Activated naive CD4-positive, alpha-beta T cell treated with Interleukin-2 at 50 U/mL for 16 hours (primary cell): ENCODE measurements at places on chromosomes 2 and 18.

- no peak for DNase-seq
Measured at GRCh38 chr2:154882725-154883124, 184.2 kb downstream of the KCNJ3 start.

- no peak for DNase-seq
Measured at GRCh38 chr2:16031848-16032159, 91.5 kb downstream of the MYCN start.

GRCh38 chr18:62258093-62258492 lies 67.0 kb upstream of the TNFRSF11A start:
- DNase-seq, result no peak

- DNase-seq, result no peak
Measured at GRCh38 chr2:176091329-176092258, 927 bp upstream of the HOXD13 start.

GRCh38 chr2:45280794-45281193 lies 271.5 kb upstream of the SIX2 start:
- DNase-seq, result no peak

GRCh38 chr2:27471961-27472360 lies 17.6 kb downstream of the IFT172 start:
- DNase-seq, result no peak

GRCh38 chr2:8517850-8518498 lies 163.9 kb upstream of the ID2 start:
- no peak for DNase-seq

DNA sequence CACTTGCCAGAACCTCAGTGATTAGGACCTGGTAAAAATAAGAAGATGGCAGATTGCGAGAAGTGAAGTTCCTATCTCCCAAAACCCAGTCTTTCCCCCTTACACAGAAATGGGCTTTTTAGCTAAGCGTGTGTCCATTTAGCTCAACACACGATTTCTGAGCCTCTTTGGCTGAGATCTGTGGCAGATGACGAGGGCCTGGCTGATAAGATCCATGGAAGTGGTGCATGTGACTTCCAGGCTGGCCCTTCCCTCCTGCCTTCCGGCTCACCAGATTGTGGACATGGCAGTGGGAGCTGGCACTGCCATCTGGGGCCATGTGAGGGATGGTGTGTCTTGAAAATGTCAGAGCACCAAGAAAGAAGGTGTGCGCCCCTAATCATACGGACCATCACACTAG lies 41.0 kb upstream of the ZFP36L2 start:
- no peak for DNase-seq

DNA sequence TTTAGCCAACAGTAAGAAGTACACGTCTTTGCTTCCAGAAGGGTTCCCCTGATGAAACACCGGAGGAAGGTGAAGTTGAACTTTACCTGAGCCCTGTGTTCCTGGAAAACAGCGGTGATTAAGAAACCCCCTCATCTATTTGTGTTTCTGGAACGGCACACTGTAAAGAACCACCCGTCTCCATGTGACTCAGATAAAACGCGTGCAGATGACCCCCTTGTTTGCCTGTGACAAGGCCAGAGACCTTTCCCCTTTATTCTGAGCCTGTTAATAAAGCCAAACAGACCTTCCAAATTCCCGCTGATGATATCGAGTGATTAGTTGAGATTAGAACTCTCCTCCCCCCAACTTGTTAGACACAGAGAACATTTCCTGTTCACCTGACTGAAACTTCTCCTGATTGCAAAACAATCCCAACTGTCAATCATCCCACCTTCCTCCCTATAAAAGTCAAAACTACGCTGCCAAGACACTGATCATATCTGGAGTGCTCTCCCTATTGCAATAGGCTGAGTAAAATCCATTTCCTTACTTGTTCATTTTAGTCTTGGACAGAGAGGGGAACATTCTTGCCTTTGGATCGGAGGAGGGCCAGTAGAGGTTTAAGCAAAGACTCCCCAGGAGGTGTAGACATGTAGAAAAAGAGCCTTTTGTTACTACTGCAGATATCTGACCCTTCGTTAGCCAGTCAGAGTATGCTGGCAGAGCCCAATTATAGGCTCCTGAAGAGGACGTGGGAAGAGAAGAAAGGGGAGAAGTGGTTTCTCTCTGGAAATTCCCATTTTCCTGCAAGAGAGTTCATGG lies 914 bp upstream of the IWS1 start:
- DNase-seq, result no peak

GRCh38 chr2:214382229-214382628 lies 28.6 kb upstream of the VWC2L start:
- no peak for DNase-seq

DNA sequence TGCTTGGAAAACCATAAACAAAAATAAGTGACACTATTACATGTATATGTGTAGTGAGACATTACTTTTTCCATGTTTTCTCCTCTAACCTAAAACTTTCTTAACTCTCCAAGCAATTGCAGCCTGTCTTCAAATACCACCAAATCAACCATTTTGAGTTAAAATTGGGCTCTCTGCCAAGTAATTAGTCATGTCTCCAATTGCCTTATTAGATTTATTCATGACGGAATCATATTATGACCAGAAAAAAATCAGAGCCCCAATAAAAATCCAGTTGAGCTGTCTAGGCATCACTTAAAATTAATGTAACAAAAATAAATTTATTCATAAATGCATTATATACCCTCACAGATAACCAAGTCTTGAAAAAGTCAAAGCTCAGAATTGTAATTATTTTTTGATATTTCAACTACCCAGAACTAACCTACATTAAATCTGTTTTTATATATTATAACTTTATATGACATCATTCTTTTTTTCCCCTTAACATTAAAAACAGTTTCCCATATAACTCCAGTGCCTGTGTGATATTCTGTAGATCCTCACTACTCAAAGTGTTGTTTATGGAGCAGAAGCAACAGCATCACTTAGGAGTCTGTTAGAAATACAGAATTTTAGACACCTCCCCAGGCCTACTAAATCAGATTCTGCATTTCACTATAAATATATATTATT lies 157.0 kb downstream of the ERBB4 start:
- no peak for DNase-seq

DNA sequence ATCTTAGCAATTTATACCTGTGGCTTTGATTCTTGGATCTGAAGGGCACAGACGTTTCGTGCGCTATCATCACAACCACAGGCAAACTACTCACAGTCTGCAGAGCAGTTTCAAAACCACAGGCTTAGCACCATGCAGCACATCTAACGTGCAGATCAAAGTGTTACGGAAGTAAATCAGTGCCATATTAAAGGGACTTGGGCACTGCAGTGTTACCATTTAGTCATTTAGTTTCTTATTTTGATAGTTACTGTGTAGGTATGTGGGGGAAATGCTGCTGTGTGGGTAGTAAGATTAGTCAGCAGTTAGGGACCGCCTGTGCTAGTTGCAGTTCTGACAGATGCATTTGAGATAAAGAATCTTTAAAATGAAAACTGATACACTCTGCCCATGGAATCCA lies 384.0 kb downstream of the NBAS start:
- peak; percentile 75 for DNase-seq

DNA sequence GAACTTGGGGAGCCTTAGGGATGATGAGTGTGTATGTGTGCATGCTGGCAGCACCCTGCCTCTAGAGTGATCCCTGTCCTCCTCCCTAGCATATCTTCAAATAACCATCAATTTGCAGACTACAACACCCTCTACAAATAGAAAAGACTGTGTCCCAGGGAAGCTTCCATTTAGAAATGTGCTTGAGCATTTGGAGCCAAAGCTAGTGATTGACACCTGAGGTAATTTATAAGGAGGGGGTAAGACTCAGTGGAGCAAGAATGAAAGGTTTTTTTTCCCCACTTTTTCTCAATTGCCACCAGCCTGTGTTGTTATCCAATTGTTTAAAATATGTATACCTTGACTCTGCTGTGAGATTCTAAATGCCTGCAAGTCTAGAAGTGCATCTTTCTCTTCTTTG lies 286.0 kb upstream of the SLC14A2 start:
- DNase-seq, result no peak

- no peak for DNase-seq
Measured at GRCh38 chr2:181421464-181421863, 35.7 kb upstream of the ITGA4 start.

GRCh38 chr18:79750980-79751571 lies 46.7 kb upstream of the KCNG2 start:
- no peak for DNase-seq

- DNase-seq, result no peak
Measured at GRCh38 chr2:98743835-98744234, 12.9 kb upstream of the MGAT4A start.

GRCh38 chr2:211435331-211435730 lies 878.9 kb downstream of the CPS1 start:
- DNase-seq, result no peak

DNA sequence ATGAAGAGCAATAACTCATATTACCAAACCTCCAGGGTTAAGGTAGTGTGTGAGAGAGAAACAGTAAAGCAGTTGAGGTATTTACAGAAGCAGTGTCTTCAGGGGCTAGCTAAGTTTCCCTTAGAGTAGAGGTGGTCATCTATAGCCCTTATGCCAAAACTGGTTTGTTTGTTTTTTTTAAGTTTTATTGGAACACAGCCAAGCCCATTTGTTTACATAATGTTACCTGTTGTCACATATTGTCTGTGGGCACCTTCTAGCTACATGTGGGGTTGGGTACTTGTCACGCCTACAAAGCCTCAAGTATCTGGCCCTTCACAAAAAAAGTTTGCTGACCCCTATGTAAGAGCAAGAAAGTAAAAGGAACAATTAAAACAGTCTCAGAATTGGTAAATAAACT lies 39.4 kb downstream of the ACTR2 start:
- DNase-seq, result no peak

- DNase-seq, result no peak
Measured at GRCh38 chr2:36352701-36353100, 2.9 kb upstream of the CRIM1 start.

GRCh38 chr2:54594048-54594447 lies 129.4 kb upstream of the EML6 start:
- no peak for DNase-seq

DNA sequence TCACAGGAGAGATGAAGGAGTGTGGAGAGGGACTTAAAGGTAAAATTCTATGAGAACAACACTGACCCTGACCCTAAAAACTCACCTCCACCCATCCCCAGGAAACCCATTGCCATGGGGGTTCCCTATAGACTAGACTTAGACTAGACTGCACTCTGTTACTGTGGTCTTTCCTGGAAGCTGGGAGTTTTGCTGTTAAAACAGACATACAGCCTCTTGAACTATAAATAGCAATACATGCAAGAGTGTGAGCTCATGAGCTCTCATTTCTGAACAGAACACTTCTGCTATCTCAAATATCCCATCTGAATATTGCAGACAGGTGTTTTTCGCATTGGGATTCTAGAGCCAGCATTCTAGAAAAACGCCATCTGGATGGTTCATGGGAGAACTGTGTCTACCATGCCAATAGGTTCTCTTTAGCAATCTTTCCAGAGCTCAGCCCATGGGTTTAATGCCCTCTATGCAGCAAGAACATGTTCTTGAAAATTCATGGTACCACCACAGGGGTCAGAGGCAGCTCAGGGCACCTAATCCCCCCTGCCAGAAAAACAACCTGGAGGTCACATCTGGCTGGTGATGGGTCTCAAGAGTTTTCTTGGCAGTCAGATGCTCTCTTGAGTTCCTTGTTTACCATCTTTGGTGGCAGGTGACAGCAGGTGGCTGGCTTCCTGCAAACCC lies 51.9 kb downstream of the SLC14A2 start:
- DNase-seq, result no peak

- no peak for DNase-seq
Measured at GRCh38 chr2:65404988-65405697, 27.3 kb downstream of the SPRED2 start.

DNA sequence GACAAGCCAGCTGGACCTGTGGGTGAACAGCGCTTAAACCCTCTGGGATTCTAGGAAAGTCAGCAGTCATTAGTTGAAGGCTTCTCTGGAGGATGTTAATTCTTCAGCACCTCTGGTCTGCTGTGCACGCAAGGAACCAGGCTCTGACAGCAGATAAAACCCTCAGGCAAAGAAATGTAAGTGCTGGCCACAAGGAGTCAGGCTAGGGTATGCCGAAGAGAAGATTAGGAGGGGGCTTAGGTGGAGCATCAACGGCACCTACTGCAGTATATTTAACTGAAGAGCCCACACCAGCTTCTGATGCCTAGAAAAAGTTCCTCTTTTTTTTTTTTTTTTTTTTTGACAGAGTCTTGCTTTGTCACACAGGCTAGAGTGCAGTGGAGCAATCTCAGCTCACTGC lies 304.2 kb upstream of the MC4R start:
- DNase-seq, result no peak

DNA sequence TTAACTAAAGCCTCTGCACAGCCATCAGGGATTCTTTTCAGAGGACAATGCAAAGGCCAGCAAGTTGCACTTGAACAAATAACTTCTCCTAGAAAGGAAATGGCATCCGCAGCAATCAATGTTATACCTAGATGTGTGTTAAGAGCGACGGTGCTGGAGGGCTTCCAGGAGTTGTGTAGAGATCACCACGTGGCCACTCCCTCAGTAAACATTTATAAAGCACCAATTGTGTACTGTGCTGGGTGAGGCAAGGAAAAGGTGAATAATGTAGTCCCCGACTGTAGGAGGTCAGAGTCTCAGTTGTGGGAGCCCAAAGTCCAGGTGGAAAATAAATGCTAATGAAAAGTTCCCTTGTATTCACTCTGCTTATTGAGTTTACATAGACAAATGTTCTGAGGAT lies 135.0 kb downstream of the ALK start:
- DNase-seq, result no peak

DNA sequence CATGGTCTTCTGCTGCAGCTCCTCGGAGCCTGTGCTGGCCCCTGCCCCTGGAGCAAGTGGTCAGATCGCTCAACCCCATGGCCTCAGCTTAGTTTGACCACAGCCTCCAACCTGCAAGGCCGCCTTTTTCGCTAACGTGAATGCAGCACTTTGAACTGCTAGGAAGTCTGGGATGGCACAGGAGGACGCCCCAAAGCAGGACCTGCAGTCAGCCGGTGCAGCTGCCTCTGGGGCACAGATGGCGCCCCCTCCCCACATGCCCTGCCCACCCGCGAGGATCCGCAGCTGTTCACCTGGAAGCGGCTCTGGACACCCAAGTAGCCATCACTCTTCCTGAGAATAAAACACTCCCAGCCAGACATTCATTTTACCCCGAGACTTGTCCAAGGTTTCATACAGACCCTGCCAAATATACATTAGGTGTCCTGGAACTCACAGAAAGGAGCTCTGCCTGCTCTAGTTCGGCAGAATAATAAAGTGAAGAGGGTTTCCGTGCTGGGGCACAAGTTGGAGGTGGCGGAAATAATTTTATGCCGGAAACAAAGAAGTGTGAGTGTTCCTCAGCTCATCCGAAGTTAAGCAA lies 510.1 kb downstream of the EIPR1 start:
- DNase-seq, result no peak
